M059J (cell line): ENCODE measurements at places on chromosomes 2 and 18.
A peak's percentile ranks its signal among the peaks of the same experiment; 100 is the strongest.

DNA sequence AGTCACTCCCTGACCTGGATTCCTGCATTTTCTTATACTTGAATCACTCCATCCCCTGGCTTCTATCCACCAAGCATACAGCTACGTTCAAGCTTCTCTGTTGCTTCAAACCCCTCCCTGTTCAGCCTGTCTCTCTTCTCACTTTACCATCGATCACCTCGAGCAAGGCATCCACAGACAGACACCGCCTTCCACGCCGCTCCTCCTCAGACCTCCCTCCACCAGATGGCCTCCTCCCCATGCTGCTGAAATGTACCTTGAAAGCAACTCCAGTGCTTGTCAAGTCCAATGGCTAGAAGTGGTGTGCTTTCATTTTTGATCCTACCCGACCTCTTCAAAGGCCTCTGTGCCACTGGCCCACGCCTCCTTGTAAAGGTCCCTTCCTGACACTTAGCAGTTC is 131.3 kb upstream of the ACAA2 start:
- DNase-seq: peak; percentile 3

DNA sequence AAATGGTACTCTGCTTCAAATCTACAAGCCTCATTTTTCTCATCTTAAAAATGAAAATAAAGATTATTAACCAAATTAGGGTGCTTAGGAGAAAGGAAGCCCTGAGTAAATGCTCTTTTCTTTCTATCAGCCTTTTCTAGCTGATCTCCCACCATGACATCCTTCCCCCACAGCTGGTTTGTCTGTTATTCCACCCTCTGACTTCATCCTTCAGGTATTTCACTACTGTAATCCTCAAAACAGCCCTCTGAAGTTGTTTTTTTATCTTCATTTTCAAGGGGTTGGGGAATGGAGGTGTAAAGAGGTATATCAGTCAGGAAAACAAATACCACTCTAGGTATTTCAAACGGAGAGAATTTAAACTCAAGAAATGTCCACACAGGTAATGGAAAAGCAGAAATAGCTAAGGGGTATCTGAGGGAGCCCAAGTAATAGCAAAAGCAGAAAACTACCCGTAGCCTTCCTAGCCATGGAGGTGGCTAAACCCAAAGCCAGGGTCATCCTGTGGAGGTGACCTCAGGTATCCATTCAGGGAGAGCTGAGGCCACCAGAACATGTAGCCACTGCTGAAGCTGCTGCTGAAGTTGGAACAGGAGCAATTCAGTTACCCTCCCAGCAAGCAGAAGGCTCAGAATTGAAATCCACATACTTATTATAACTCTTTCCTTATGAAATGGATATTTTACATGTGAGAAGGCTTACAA is 990.9 kb upstream of the ACVR2A start:
- DNase-seq: no peak

- peak; percentile 17 for DNase-seq
Measured at GRCh38 chr2:232075080-232075479, 113.6 kb downstream of the DIS3L2 start.

DNA sequence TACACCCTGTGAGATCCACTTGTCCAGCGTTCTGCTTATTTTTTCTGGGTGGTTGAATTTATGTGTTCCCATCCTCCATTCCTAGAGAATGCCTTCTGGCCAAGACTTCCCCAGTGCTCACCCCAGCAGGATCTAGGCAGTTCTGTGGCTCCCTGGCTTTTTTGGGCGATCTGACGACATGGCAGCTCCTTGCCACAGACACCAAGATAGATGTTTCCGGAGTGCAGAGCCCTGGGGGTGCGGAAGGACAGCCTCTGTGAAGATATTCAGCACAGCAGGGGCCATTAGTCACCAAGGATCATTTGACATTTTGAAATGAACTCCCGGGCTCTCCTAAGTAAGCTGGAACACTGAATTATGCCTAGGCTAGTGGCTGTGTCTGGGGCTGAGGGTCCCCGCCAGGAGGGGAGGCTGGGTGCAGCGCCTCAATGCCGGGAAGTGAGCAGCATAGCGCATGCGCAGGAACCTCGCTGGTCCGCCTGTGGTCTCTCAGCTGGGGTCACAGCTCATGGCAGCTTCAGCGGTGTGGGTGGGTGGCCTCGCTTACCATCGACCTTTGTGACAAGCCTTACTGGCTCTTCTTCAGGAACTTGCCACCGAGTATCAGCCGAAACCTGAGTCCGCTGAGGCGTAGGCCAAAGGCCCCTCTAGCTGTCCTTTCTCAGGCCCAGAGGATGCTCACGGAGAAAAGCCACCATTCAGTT is 60.3 kb downstream of the MEX3C start:
- DNase-seq: peak; percentile 63

GRCh38 chr18:61973273-61974115 is 80.7 kb upstream of the RNF152 start:
- no peak for DNase-seq

- DNase-seq: no peak
Measured at GRCh38 chr2:205169464-205169863, 512.8 kb upstream of the NRP2 start.

DNA sequence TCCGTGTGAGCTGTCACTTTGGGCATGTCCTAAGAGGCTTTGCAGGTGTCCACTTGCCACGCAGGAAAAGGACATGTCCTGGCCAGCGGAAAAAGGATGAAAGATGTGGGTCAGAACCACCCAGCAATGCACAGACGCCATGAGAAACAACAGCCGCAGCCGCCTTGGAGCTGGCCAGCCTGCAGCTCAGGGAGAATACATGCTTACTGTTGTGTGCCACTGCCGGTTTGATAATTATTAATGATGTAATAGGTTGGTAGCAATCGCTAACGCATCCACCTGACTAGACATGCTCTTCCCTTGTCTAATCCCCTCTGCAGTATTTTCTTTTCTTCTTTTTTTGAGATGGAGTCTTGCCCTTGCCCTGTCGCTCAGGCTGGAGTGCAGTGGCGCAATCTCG is 221.7 kb downstream of the HAUS1 start:
- no peak for DNase-seq

- no peak for DNase-seq
Measured at GRCh38 chr2:204172145-204172600, 235.6 kb downstream of the ICOS start.

- peak; percentile 64 for DNase-seq
Measured at GRCh38 chr18:8980496-8980895, 122.0 kb upstream of the NDUFV2 start.

DNA sequence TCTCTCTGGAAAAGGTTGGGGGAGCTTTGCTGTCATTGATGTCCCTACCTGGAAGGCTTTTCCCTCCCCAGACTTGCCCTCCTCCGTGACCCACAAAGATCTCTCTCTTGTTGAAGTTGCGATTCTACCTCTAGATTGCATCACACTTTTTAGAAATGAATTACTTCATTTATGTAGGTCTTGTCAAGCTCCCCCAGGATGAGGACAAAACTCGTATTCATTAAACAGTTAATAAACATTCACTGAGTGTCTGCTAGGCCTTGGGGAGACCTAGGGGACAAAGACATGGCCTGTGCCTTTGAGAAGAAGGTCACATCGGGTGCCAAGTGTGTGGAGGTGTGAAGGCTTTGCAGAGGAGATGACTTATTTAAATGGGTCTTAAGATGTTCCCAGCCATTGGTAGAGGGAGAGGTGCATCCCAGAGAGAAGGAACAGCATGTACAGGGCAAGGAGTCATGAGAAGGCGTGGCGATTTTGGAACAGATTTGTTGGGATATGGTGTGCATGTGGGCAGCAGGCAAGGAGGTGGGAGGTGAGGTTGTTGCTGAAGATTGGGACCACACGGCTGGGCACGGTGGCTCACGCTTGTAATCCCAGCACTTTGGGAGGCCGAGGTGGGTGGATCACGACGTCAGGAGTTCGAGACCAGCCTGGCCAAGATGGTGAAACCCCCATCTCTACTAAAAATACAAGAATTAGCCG is 9.8 kb upstream of the YWHAQ start:
- no peak for DNase-seq

DNA sequence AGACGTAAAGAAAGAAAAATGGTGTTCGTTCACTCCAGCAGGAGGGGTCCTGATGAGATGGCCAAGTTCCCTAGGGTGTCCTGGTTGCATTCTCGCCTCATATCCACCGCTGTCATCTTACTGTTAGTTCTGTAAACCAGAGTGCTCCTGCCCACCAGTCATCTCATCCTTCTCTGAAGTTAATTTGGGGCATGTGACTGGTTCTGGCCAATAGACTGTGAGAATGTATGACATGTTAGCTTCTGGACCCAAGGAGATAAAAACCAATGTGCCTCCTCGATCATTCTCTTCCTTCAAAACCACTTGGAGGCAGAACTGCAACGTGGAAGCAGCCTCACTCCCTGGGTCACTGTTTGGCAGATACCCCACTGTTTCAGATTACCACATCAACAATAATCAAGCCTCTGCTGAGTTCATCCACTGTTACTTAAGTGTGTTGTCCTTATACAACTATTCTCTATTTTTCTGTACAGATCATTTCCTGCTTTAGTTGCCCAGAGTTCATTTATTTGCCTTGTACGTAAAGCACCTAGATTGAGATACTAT is 759.1 kb downstream of the TSN start:
- peak; percentile 1 for DNase-seq

GRCh38 chr2:17611036-17611435 is 70.5 kb downstream of the VSNL1 start:
- DNase-seq: no peak

DNA sequence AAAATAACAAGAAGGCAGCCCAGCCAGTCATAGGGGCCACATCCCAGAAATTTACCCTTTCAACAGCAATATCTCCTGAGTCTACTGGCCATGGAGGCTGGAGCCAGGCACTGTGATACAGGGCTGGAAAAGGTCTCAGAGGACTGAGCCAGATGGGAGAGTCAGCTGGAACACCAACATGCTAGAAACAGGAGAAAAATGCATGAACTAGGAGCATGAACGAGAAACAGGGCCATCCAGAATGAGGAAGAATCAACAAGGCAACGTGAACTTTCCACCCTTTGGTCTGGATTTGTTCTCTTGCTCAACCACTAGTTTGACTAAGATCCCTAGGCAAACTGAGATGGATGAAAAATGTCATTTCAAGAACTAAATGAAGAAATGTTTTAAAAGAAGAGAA is 13.1 kb downstream of the PID1 start:
- no peak for DNase-seq

GRCh38 chr2:26521913-26522180 is 43.9 kb upstream of the OTOF start:
- no peak for DNase-seq

DNA sequence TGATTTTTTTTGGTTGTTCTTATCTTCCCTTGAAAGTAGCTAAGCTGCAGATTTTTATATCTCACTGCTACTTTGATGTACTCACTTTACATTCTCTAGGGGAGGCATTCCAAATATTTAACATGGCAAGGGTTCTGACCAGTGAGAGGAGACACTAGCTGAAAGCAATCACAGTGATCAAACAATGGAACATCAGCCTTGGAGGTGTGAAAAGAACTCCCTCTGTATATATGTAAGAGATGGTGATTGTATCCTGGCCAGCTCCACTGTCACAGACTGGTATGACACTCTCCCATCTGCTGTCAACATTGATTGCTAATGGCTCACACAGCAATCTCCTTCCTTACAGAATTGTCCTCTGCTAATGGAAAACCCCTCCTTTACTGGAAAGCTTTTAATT is 291.7 kb upstream of the CDH19 start:
- no peak for DNase-seq

DNA sequence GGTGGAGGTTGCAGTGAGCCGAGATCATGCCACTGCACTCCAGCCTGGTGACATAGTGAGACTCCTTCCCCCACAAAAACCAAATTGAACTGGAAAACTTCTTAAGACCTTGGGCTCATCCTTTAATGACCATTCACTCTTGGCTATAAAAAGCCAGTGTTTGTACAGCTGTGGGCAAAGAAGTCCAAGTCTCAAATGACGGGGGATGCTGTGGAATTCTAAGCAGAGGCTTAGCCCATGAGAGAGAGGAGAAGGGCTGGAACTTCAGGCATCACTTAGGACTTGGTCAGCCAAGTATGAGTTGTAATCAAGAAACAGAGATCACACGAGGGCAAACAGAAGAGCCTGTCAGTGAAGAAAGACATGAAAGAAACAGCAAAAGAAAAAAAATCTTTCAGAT is 79.3 kb upstream of the POU3F3 start:
- no peak for DNase-seq

- DNase-seq: no peak
Measured at GRCh38 chr2:71460595-71461303, 7.4 kb downstream of the DYSF start.

DNA sequence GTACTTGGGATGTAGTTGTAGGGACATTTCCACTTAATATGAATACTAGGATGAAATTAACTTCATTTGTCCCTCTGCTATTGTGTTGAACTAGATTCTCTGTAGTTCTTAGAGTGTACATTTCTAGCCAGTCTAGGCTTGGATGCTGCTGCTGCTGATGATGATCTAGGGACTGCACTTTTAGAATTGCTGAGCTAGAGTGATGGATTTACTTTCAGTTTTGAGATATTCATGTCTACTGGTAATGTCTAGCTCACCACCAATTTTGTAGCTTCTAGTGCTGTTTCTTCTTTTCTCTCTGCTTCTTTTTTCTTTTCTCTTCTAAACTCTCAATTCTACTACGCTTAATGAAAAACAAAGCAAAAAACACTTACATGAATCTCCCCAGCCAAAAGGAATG is 49.4 kb downstream of the MRPS9 start:
- no peak for DNase-seq

DNA sequence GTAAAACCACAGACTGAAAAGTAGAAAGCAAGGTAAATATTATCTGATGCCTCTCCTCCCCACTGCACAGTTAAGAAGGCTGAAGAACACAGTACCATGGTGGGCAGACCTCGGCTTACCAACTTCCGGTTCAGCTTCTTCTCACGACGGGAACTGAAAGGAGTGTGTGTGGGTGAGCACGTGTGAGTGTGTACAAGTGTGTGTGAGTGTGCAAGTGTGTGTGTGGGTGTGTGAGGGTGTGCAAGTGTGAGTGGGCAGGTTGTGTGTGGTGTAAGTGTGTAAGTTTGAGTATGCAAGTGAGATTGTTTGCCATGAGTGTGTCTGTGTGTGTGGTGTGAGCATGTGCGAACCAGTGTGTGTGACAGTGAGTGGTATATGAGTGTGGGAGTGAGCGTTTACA is 103.5 kb downstream of the ADD2 start:
- DNase-seq: no peak

GRCh38 chr2:105470979-105471378 is 72.1 kb upstream of the FHL2 start:
- no peak for DNase-seq

GRCh38 chr18:4450065-4450658 is 4.9 kb downstream of the DLGAP1 start:
- DNase-seq: no peak

DNA sequence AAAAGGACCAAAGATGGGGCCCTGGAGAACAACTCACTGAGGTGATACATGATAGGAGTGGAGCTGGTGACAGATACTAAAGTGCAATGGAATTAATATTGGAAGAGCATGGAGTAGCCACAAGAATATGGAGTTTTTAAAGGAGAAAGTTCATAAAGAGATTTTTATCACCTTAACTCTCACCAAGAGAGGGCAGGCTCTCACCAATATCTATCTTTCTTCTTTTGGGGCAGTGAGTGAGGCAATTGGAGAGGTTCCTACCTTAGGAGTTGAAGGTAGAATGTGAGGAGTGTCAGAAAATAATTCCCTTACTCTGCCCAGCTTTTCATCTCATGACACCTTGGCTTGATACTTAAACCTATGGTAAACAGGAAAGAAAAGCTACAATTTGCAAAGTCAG is 233.7 kb upstream of the CWC22 start:
- peak; percentile 42 for DNase-seq
